ENCODE measurements at places on chromosomes 13 and 19.
A peak's percentile ranks its signal among the peaks of the same experiment; 100 is the strongest.

DNA sequence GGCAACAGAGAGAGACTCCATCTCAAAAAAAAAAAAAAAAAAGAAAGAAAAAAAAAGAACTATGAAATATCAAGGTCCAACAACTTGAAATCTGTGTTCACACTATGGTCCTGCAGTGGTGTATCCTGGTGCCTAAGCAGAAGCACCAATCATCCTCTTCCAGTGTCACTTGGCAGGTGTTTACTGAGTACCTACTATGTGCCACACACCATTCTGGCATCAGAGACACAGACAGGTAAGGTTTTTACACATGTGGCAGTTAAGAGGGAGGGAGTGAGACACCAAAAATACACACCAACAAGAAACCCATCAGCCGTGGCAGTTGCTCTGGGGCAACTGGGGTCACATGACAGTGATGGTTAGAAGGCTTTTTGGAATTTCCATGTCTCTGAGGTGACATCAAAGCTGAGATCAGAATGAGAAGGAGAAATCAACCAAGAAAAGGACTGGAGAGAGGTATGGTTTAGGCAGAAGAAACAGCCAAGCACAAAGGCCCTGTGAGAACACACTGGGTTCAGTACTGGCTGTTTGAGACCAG is 17.6 kb downstream of the PBX4 start:
- DNase-seq: no peak

DNA sequence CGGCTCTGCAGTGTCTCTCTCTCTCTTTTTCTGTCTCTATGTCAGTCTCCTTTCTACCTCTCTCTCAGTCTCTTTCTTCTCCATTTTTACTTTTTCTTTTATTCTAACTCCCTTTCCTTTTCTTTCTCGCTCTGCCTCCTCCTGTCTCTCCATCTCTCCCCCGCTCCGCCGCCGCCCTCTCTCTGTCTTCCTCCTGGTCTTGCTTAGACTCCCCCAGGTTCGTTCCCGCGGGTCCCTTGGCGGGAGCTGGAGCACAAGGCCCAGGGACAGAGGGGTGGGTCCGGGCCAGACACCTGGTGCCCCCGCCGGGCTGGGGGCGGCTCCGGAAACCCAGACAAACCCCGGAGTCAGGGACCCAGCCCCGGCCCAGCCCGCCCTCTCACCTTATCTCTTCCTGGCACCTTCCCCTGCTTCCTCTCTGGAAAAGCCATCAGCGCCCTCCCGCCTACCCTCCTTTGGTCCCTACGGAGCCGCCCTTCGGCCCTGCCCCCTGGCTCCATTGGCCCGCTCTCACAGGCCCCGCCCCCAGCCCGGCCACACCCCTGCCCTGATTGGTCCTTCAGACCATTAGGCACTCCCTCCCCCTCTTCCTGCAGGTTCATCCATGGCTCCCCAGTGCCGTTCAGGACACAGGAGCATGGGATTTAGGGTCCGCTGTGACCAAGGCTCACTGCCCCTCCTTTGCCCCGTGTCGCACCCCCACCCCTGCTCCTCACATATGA is 15.4 kb upstream of the NOP53 start:
- DNase-seq: no peak

DNA sequence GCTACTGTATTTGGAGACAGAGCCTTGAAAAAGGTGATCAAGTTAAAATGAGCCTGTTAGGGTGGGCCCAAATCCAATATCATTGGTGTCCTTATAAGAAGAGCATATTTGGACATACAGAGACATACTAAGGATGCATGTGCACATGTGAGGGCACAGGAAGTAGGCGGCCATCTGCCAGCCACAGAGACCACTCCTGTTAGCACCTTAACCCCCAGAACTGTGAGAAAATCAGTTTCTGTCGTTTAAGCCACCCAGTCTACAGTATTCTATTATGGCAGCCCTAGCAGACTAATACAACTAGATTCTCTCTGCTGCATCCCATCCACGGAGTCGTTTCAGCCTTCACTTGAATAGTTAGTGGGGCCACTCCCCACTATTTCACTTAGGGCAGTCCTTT is 39.4 kb upstream of the DGKH start:
- DNase-seq: no peak

GRCh38 chr13:20174656-20175405 is 14.0 kb upstream of the GJA3 start:
- DNase-seq: no peak

DNA sequence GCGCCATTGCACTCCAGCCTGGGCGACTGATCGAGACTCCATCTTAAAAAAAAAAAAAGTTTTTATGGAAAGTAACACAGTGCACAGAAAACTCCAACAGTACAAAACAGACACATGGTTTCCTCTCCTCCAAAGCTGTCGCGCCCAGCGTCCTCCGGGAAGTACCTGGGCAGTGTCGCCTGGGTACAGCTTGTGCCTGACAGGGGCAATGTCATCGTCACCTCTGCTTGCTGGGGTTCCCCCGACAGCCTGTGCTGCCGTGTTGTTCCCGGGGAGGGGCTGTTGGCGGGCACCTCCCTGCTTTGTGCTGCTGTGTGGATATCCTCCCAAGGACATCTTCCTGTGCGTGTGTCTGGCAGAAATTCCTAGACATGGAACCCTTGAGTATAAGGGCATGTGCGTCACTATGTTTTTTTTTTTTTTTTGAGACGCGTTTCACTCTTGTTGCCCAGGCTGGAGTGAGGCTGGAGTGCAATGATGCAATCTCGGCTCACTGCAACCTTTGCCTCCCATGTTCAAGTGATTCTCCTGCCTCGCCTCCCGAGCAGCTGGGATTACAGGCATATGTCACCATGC is 2.4 kb upstream of the F2RL3 start:
- no peak for DNase-seq

GRCh38 chr19:12825254-12826131 is 8.9 kb downstream of the RTBDN start:
- DNase-seq: no peak

- no peak for DNase-seq
These were observed 123.9 kb downstream of the SLC7A1 start for GRCh38 chr13:29471551-29471950.

- DNase-seq: peak; percentile 47
These were observed 435 bp upstream of the ZNF382 start for GRCh38 chr19:36604656-36605100.

DNA sequence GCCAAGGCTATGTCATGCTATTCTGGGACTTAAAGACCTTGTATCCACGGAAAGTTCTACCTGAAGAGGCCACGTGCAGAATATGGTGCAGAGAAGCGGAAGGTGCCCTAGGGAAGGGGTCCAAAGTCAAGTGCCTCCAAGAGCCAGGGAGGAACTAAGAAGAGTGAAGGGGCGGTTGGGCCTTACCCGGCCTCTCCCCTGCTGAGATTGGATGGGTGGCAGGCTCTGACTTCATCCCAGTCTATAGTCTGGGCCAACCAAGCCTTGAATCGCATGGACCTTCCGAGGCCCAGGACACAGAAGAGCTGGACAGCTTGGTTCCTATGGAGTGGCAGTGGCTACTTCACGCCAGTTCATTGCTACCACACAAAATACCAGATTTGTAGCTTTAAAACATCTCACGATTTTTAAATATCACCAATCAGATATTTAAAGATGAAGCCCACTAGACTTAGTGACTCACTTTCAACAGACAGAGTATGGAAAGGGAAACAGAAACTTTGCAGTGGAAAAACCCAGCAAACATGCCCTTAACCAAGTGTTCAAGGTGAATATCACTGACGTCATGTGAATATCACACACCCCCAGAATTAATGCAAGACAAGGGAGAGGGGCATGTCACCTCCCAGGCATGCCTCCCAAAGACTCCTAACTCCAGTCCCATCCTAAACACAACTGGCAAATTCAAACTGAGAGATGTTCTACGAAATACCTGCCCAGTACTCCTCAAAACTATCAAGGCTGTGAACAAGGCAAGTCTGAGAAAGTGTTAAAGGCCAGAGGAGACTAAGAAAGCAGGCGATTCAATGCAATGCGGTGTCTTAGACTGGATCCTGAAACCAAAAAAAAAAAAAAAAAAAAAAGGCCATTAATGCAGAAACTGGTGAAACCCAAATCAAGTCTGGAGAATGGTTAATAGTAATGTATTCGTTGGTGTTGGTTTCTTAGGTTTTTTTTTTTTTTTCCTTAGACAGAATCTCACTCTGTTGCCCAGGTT is 10.2 kb downstream of the C19orf12 start:
- DNase-seq: no peak

DNA sequence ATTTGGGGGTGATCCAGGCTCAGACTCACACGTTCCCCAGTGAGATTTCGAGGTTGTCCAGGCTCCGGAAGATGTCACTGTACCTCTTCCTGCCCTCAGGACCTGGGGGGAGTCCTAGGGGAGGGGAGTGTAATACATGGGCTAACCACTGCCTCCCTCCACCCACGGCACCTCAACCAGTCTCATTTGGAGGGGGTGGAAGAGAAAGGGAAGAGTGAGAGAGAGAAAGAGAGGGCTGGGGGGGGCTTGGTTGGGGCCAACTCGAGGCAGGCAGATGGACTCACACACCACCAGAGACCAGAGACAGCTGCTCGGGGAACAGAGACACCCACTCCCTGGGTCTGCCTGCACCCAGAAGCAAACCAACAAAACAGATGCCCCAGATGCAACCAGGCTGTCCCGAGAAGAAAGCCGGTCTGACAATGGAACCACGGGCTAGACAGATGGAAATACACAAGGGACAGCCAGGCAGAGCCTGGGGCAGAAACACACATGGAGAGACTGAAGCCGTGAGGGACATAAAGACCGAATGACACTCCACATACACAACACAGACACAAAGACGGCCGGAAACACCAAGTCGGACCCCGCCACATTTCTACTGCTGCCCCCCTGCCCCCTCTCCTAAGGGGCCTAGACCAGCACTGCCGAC is 825 bp downstream of the GMIP start:
- DNase-seq: no peak

DNA sequence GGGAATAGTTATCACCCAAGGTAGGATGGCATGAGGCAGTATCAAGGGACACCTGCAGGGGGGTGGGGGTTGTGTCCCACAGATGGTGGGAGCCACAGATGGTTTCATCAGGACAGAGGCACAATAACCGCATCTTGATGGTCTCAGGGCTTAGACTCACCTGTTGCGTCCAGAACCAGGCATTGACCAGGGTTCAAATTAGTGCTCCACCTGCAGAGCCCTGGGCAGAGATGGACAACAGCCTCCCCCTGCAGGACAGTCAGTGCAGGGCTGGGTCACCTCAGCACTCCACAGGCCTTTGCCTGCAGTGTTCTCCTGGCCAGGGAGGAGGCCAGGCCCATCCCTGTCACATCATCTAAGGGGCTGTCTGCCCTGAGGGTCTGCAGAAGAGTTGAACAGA is 14.5 kb upstream of the CEACAM1 start:
- no peak for DNase-seq

DNA sequence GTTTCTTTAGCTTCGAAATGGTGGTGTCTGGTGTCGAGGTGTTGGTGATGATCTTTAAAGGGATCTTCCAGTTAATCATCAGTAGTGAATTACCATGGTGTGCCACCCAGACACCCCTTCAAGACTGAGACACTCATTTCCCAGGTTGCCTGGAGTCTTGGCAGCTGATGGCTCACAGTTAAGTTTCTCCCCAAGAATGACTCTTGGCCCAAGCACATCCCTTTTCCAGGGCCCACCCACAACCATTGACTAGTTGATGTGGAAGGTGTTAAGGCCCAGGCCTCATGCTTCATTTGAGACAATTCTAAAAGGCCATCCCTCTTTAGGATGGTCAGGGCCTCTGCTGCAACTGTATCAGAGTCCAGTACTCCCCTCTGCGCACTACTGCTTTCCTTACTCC is 145.5 kb downstream of the FOXO1 start:
- DNase-seq: no peak

DNA sequence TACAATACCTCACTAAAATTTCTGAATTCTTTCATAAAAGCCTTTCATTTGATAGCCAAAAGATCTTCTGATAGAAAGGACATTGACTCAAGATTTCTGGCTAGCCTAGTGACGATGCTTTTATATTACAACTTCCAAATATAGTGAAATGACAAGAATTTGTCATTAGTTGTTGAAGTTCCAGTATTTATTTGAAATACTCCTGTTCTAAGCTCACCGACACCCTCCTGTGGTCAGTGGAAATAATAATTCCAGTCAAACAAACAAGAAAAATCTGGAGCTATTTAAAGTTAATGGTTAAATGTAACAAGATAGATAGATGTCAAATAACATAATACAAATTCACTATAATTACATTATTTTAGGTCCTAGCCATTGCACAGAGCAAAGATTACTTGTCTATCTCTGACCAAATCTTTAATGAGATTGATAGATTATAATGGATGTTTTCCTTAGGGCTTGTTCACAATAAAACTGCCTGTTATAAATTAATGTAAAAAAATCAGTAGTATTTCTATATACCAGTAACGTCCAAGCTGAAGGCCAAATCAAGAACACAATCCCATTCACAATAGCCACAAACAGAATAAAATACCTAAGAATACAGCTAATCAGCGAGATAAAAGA is 195.5 kb downstream of the RGCC start:
- peak; percentile 8 for DNase-seq

DNA sequence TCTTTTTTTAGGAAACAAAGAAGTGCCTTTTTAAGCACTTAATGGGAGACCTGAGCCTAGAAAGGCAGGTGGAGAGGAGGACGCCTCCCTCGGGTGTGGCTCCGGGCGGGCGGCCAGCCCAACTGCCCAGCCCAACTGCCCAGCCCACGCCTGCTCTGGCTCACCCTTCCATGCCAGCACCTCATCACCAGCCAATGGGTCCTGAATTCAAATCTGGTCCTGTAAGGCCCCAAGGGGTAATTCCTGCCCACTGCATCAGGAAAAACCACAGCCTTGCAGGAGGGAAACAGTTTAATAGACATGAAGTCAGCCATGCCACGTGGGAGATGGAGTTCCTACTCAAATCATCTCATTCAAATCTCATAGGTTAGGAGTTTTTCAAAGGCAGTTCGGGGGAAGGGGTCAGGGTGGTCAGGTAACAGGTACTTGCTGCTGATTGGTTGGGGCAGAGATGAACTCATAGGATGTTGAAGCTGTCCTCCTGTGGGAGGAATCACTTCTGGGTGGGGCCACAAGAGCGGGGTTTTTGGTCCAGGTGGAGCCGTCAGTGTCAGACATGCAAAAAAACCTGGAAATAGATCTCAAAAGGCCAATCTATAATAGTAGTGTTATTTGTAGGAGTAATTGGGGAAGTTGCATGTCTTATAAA is 64.9 kb downstream of the HSPH1 start:
- no peak for DNase-seq

DNA sequence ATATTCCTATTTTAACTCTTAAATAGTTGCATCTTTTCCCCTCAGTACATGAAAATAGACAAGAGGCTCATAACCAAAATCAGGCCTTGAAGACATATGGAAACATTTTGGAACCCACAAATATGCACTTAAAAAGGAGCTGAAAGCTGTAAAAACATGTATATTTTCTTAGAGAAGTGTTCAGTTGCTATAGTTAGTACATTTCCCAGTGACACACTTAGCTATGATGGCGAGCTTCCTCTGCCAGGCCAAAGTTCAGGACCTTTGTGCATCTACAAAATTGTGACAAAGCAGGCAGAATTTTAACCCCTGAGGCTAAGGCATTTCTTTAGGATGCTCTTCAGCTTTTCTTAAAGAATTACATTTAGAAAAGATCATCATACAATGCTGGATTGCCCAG is 54.5 kb downstream of the RCBTB2 start:
- no peak for DNase-seq
